Activated gamma-delta T cell treated with anti-CD3 and anti-CD28 coated beads, Interleukin-2, amount 50 U/mL, for 16 hours (primary cell): ENCODE measurements at places on chromosomes 16 and 17.
A peak's percentile ranks its signal among the peaks of the same experiment; 100 is the strongest.

GRCh38 chr16:50301626-50302471 is 35.5 kb downstream of the ADCY7 start:
- DNase-seq, result no peak

- DNase-seq, result no peak
Measured at GRCh38 chr17:80859002-80859941, 132.4 kb upstream of the CHMP6 start.

- peak; percentile 80 for DNase-seq
Measured at GRCh38 chr17:35312790-35313711, 60.4 kb downstream of the SLFN11 start.

GRCh38 chr16:1832838-1833454 is 5.9 kb downstream of the FAHD1 start:
- no peak for DNase-seq

DNA sequence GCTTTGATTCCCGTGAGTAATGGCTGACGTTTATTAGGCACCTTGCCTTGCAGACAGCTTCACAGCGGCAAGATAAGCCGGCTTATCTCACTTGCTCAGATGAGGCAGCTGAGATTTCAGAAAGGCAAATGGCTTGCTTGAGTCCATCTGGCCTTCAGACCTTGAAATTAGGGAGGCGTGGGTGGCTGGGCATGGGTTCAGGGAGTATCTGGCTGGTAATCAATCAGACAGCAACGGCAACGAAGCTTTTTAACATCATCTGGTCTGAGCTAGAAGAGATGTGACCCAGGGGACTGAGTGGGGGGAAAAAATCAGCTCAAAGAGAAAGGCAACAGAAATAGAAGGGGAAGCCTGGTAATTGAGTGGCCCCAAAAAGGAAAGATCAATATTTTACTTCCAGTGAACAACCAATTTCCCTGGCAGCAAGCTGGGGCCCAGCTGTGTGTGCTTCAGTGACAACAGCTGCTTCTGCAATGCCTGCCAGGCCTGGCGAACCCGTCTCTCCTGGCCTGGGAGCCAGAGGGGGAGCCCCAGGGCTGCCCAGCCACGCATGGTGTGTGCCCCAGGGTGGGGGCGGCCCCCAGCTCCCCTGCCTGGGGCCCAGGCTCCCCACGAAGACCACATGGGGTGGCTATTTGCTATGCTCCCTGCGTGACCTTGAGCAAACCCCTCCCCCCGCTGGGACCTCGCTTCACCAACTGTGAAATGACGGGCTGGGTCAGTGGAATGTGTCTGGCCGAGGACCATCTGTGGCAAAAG is 34.0 kb downstream of the RAB11FIP4 start:
- no peak for DNase-seq

DNA sequence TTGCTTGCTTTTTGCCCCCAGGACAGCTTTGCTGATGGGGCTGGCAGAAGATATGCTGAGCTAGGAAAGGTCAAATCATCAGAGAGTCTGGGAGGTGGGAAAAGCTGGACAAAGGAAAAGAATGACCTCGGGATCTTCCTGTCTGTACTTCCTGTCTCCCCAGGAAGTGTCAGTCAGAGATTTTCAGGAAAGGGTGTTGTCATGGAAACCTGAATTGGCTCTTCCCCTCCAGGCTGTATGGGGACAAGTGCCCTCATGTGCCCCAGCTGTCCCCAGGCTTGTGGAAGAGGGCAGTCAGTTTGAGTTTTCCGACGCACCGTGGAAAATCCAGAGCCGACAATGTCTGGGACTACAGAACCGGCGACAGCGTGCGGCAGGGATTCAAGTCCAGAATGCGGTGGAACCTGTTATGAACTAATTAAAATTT is 122.7 kb upstream of the ZFHX3 start:
- no peak for DNase-seq

DNA sequence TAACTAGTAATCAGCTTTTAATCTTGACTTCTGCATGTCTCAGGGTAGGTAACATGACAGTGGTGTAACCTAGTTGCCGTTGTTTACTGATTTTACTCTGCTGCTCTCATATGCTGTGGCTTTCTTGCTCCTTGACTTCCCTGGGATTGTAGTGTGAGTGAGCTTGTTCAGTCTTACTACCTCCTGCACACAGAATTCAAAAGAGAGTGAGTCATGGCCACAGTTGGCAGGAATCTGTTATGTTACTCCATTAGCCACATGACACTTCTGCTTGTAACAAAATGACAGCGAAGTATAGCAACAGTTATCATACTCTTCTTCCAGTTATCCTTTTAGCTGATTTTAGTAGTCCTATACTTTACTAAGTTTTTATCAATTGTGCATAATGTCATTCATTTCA is 18.8 kb downstream of the TNRC6A start:
- no peak for DNase-seq

GRCh38 chr16:65069766-65070165 is 52.1 kb downstream of the CDH11 start:
- DNase-seq, result no peak

- DNase-seq, result no peak
Measured at GRCh38 chr17:76630151-76630550, 13.4 kb downstream of the ST6GALNAC1 start.

DNA sequence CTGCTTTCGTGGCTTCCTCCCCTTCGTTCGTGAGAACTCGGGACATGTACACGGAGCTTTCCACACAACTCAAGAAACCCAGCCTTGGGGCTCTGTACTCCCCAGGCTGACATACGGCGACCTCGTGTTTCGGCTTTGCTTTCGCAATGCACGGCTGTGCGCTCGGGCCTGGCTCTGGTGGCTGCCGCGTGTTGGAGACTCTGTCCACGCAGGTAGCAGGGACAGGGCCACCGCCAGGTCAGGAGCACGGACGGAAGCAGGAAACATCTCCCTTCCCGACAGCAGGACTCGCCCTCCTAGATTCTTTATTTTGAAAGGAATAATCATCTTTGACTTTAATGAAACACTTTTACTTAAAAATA is 17.3 kb downstream of the UTS2R start:
- no peak for DNase-seq

DNA sequence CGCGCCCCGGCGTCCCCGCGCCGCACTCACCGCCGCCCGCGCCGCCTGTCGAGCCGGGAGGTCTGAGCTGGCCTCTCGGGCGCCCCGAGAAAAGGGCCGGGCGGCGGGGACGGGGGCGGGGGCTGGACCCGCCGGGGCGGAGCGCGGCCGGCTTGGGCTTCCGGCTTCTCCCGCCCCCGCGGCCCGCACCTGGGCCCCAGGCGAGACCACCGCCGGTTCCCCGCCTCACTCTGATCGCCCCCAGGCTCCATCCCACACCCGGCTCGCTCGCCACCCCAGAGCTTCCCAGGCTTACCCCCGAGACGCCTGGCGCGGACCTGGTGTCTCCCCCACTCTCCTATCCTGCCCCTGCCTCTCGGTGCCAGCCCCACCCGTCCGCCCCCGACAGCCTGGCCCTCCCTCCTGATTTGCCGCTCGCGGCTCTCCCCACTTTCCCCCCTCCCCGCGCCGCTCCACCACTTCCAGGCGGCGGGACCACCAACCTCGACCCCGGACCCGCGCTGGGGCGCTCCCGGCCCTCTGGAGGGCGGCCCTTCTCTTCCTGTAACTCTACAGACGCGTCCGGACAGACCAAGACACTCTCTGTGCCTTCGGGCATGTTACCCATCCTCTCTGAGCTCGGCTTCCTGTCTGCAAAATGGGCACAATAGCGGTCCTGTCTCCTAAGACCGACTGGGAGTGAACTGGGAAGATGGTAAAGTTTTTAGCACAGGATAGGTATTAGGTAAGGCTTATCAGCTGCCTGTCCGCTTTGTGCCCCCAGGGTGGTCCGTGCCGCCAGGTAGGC is at the start of gene LITAF:
Gene LITAF, minus strand, starts transcription at position 64 of the 787 bp plus-strand sequence. CDS start 30,189 bp downstream, outside the sequence.
- DNase-seq, result peak; percentile 42

DNA sequence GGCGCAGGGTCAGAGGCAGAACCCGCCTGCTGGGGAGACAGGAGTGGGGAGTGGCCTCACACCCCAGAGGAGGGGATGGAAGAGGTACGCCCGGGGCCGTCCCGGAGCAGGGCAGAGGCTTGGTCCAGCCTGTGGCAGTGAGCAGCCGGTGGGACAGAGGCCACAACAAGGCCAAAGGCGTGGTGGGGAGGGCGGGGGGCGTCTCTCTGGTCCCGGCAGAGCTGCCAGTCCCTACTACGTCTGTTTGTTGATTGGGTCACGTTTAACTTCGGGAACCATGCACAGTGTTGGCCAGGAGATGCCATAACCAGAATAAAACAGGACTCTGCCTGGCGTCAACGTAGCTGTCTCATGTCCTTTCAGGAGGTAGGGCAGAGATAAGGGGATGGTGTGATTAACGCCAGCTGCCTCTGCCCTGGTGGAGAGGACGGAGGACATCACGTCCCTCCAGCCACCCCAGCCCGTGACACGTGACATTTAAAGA is 192.8 kb downstream of the BANP start:
- DNase-seq, result no peak

DNA sequence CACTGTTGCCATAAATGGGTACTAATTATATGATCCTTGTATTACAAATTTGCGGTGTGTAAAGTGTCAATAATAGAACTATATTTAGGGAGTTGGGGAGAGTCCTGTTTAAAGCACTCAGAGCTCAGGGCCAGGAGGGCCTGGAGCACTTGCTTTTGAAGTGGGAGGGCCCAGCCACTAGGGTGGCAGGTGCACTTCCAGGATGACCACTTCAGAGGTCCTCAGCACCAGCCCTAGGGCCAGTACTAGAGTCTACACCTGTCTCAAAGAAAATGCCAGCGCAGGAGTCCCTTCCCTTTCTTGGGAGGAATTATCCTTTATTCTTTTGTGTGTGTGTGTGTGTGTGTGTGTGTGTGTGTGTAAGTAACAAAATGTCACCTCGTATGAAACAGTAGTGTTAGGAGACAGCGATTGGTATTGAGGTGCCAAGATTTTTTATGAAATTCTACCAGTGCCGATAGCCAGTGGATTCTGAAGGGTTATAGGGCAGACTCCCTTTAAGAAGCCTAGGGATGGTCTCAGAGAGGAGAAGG is 31.9 kb downstream of the MYO18A start:
- no peak for DNase-seq

GRCh38 chr17:51660266-51660665 is 399.9 kb downstream of the UTP18 start:
- DNase-seq, result no peak

- DNase-seq, result no peak
Measured at GRCh38 chr17:39716879-39717536, 13.3 kb downstream of the MIEN1 start.

DNA sequence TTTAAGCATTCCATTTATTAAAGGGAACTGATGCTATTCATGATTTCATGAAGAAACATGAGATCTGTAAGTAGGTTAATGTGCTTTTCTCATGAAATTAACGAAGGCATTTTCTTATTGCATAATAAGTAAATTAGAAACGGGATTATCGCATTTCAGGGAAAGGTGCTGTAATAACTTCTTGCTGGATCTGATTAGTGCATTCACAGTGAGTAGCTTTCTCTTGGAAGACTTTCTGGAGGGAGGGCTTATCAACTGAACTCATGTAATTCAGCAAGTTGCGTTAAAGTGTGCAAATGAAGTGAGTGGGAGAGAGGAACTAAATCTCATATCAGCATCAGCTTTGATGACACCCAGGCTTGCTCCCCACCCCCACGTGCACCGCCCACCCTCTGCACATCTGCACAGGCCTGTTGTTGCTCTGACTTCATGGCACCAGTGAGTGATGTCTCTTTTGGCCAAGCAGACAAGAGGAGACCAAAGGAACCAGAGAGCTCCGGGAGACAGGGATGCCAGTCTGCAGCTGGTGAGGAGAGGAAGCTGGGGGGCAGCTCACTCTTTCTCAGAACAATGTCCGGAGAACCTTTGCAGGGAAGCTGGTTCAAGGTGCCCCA is 26.3 kb upstream of the GAS7 start:
- peak; percentile 5 for DNase-seq

GRCh38 chr17:17694169-17695081 is 13.2 kb downstream of the RAI1 start:
- DNase-seq, result peak; percentile 52

GRCh38 chr16:87840271-87840978 is 28.9 kb downstream of the SLC7A5 start:
- DNase-seq, result no peak

DNA sequence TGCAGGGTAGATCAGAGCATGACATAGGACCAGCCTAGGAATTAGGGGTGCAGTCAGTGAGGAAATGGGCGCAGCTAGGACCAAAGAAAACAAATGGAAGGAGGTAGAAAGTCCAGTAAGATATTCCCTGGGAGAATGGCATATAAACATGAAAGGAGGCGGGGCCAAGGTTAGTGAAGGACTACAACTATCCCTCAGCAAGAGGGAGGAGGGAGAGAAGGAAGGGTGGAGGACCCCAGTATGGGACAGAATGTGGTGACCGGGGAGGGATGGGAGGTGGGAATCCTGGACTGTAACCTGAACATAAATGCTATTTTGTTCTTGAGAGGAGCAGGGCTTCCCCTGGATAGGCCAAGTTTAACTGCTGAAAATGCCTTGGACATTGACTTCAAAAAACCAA is 22.8 kb downstream of the ITGB3 start:
- no peak for DNase-seq

- no peak for DNase-seq
Measured at GRCh38 chr17:64638552-64639203, 23.4 kb downstream of the SMURF2 start.

DNA sequence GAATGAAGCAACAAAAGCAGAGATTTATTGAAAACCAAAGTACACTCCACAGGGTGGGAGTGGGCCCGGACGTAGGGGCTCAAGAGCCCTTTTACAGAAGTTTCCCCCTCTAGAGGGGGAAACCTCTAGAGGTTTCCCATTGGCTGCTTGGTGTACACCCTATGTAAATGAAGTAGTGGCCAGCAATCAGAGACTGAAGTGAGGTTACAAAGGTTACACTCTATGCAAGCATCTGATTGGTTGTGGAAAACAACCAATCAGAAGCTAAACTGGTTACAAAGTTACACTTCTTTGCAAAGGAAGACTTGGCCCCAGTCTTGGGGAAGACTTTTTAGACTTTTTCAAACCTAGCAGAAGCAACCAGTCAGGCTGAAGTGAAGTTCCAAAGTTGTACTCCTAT is 27.1 kb downstream of the CRAMP1 start:
- DNase-seq, result no peak

DNA sequence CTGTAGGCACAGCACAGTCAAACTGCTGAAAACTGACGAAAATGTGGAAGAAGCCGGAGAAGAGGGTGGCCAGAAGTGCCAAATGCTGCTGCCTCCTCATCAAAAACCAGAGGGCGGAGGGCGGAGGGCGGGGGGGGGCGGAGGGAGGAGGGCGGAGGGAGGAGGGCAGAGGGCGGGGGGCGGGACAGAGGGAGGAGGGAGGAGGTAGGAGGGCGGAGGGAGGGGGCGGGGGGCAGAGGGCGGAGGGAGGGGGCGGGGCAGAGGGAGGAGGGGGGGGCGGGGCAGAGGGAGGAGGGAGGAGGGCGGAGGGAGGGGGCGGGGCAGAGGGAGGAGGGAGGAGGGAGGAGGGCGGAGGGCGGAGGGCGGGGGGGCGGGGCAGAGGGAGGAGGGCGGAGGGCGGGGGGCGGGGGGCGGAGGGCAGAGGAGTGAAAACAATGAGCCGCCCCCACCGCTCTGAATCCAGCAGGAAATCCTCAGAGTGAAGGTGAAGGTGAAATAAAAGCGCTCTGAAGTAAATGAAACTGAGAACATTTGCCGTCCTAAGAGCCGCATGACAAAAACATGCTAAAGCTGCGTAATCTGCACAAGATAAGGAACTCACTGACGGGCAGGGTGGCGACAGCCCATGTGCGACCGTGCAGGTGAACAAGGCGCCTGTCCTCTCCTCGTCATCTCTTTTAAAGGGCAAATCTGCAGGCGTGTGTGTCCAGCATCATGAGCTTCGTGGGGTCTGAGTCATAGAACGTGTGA is 22.6 kb upstream of the CBFA2T3 start:
- DNase-seq, result peak; percentile 38
